ENCODE measurements at places on chromosomes 2 and 18.

- no peak for DNase-seq
Observed at GRCh38 chr18:33573193-33573592, 4.8 kb upstream of the ASXL3 start.

GRCh38 chr2:201633661-201634249, 9.5 kb downstream of the TMEM237 start:
- DNase-seq, result no peak

GRCh38 chr2:215900203-215900611, 113.1 kb downstream of the MREG start:
- no peak for DNase-seq

DNA sequence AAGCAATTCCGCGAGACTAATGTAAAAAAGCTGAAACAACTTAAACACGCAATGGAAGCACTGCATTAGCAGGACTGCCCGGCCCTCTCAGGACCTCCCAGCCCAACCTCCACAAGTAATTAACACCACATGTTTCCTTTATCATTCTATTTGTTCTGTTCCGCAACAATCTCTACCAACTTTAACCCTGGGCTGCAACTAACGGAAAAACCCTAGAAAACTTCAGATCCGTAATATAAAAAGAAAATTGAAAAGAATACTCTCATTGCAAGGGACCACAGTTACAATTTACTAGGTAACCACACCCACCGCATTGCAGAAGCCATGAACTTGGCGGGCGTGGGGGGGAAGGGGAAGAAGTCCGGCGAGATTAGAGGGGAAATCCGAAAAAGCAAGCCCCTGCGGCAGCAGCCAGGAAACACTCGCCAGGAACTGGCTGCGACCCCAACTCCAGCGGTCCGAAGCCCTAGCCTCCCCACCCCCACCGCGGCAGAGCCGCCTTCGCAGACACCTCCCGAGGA, 1.2 kb downstream of the EPB41L3 start:
- DNase-seq, result no peak

GRCh38 chr2:126801473-126801872, 97.2 kb upstream of the TEX51 start:
- no peak for DNase-seq

GRCh38 chr2:44770221-44771195, 171.0 kb upstream of the SIX3 start:
- DNase-seq, result no peak

- no peak for DNase-seq
Observed at GRCh38 chr18:50560681-50561629, 1.1 kb downstream of the MAPK4 start.

GRCh38 chr2:174610243-174610995, 12.8 kb upstream of the WIPF1 start:
- DNase-seq, result no peak

DNA sequence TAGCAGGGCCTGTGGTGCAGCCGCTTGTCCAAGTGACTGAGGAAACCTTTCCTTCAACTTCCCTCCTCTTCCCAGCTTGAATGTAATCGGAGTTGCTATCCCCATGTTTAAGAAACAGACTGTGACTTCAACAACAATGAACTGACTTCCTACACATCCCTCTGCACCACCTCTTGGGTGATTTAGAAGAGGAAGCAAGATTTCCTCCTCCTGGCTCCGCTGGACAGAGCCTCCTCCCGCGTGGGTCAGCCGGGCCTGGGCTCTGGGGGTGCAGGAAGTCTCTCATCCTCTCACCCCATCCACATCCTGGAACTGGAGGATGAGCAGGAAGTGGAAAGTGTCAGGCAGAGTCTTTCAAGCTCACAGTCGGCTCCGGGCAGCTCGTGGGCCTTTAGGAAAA, 84.3 kb downstream of the GATA6 start:
- DNase-seq, result no peak

GRCh38 chr2:177692783-177693269, 300.3 kb downstream of the AGPS start:
- DNase-seq, result no peak

- DNase-seq, result no peak
Observed at GRCh38 chr2:49928551-49928950, 774.2 kb upstream of the FSHR start.

DNA sequence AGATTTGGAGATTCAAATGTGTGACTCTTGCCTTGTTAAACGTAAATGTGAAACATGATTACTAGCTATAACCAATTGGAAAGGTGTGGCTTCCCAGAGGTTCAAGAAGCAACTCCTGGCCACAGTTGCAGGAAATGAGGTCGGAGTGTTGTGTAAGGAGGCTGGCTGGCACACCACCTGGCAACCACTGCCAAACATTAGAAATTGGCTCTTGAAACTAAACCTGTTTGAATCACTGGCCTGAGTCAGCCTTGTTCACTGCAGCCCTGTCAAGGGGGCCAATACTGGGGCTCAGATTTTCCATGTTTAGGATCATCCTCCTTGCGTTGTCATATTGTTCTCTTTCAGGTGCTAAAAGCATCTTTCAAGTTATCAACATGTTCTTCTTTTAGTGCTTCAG, 206.3 kb downstream of the ARL6IP6 start:
- no peak for DNase-seq

- no peak for DNase-seq
Observed at GRCh38 chr2:42421157-42421485, 60.1 kb upstream of the COX7A2L start.

DNA sequence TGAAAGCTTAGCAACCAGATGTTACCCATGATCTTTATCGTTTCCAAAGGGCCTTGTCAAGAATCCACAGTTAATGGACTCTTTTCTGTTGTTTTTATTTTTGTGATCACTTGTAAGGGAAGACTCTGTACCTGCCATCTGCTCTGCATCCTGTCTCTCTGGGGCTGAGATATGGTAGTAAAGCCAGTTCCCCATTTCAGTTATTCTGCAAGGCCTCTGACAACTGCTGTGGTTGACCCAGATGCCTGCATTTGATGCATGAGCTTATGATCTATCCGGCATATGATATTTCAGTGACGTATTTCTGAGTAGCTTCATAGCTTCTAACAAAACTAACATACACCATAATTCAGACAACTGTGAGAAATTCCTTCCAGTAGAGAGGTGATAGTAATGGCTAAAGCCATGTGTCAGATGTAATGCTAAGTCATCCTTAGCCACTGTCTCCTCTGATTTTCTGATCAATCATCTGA, 105.1 kb downstream of the TPO start:
- no peak for DNase-seq

DNA sequence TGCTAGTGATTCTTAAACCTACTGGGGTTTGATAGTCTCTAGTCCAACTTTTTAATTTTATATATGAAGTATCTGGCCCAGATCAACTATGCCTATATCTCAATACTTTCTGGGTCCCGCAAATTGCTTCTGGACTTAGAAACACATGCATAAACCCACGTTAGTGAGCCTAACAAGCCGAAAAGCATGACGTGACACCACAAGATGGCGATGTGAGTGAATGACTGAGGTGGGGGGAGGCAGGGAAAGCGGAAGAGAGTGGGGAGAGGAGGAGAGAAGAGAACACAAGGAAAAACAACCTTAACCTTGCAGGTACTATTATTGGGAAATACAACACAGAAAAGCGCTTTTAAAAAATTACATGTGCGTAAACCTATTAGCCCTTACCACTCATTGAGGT, 13.8 kb downstream of the PDIA6 start:
- no peak for DNase-seq
